ENCODE measurements at places on chromosomes 6 and 20.

GRCh38 chr6:106619223-106619622, 10.1 kb downstream of the RTN4IP1 start:
- no peak for DNase-seq

- no peak for DNase-seq
Observed at GRCh38 chr6:148085631-148086331, 256.9 kb upstream of the SASH1 start.

DNA sequence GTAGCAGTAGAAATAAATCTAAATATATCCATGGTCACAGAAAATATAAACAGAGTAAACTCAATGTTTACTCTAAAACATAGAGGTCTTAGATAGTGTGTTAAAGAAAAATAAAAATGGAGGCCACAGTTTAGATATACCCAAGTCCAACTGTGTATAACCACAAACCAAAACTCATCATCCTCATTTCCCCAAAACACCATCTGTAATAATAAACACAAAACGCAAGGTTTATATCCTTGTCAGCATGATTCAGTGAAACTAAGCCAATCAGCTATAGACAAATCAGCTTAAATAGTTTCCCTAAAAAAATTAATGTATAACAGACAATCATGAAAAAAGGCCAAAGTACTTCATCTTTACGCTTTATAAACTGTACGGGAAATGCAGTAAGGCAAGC, 2.7 kb upstream of the HACE1 start:
- peak; percentile 51 for DNase-seq

GRCh38 chr20:13102694-13103093, 93.9 kb downstream of the SPTLC3 start:
- DNase-seq: no peak

- peak; percentile 62 for DNase-seq
Observed at GRCh38 chr6:101146389-101146788, 247.1 kb upstream of the GRIK2 start.

GRCh38 chr20:16710781-16711180, 19.0 kb upstream of the SNRPB2 start:
- DNase-seq: no peak

- DNase-seq: no peak
Observed at GRCh38 chr6:54899986-54900385, 53.4 kb downstream of the FAM83B start.

DNA sequence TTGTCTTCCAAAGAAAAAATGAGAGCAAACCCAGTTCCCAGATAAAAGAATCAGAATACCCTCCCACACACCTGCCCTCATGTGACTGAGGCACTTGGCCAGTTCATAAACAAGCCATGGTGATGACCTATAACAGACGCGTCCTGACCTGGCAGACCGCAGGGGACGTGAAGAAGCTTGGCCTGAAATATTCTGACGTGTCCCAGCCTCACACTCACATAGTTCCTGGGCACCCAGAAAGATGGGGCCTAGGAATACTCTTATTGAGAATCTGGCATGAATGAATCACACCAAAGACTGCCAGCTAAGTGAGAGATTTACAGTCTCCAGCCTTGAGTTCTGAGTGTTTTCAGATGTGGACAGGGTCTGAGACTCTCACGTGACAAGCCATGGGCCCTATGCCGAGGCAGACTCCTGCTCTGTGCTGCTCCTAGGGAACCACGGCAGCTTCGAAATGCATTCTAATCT, 17.2 kb upstream of the MAP3K4 start:
- DNase-seq: peak; percentile 95

DNA sequence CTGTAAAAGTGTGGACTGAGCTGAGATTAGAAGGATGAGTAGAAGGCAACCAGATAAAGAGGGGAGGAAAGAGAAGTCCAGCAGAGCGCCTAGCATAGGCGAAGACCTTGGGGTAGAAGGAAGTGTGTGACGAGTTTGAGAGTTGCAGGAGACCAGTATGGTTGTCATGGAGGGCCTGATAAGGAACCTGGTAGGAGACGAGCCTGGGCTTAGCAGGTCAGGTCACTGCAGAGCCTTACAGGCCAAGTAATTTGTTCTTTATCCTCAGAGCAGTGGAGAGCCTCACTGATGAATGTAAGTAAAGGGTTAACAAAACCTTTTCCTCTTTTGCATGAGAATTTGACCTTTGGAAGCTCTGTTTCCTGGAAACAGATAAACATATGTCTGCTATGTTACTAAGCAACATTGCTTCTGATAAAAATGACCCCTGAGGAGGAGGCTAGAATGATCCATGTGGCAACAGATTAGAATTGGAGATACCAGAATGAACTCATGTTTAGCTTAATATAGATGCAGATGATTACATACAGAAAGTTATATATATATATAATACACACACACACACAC, 2.9 kb upstream of the TMEM74B start:
- DNase-seq: no peak

- peak; percentile 95 for DNase-seq
Observed at GRCh38 chr6:155341130-155341828, 27.0 kb upstream of the TFB1M start.

DNA sequence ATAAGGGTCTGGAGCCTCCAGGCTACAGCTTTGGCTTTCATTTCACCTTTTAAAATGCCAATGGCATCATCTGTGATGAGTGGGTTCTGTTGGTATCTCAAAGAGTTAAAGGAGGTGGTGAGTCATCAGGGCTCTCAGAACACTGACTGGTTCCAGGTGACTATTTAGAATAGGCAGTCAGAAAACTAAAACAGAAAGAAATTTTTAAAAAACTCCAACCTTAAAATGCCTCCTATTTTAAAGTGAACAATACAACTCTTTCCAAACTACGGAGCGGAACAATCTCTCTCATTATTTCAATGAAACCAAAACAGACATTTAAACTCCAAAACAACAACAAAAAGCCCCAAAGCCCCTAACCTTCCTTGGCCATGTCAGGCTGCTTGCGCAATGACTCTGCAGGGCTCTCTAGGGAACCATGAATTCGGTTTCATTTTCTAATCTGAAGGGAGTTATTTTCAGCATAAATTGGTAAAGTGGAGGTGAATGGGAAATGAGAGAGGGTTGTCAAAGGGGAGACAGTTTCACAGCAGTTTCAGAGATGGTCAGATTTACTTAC, 194.9 kb downstream of the KIF6 start:
- DNase-seq: peak; percentile 55

DNA sequence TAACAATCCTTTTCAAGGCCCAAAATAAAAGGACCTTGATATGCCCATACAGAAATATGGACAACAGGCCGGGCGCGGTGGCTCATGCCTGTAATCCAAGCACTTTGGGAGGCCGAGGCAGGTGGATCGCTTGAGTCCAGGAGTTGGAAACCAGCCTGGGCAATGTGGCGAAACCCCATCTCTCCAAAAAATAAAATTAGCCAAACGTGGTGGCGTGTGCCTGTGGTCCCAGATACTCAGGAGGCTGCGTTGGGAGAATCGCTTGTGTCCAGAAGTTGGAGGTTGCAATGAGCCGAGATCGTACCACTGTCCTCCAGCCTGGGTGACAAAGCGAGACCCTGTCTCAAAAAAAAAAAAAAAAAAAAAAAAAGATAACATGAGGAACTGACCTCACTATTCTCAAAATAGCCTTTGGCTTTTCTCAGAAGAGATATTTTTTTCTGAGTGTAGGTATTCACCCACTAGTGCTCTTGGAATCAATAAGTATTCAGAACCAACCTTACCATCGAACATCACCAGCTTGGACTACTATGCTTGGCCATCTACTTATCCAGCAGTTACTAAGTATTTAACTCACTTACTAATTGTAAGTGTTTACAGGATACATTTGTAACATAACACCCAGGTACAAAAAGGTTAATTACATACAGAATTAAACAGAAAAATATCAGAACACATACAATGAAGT, 99.2 kb downstream of the OR2B2 start:
- no peak for DNase-seq

- DNase-seq: no peak
Observed at GRCh38 chr20:10670501-10671220, 3.1 kb downstream of the JAG1 start.

DNA sequence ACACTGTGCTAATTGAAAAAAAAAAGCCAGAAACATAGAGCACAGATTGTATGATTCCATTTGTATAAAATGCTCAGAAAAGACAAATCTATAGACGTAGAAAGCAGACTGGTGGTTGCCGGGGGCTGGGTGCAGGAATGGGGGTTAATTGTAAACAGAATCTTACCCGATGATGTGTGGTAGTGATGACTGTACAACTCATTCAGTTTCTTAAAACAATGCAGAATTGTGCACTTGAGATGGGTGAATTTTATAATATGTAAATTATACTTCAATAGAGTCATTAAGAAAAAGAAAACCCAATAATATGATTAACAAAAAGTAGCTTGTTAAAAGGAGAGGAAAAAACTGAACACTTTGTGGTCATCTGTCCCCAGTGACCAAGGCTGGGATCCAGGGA, 3.7 kb upstream of the MYLK4 start:
- no peak for DNase-seq

DNA sequence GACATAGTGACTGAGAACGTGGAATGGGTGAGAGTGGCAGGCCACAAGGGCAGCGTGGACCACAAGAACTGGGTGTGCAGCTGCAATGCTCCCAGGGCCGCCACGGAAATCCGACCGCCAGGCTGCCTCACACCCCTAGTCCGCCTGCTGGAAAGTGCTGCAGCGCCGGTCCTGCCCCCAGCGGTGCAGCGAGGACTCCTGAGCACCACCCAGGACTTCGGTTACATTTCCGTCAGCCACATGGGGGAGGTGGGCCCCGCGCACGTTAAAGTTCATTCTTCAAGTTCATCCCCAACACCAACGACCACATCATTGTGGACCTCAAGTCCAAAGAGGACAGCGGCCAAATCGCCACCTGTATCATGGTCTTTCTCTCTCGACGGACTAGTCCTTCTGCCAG, 126.1 kb upstream of the CARMIL1 start:
- no peak for DNase-seq

DNA sequence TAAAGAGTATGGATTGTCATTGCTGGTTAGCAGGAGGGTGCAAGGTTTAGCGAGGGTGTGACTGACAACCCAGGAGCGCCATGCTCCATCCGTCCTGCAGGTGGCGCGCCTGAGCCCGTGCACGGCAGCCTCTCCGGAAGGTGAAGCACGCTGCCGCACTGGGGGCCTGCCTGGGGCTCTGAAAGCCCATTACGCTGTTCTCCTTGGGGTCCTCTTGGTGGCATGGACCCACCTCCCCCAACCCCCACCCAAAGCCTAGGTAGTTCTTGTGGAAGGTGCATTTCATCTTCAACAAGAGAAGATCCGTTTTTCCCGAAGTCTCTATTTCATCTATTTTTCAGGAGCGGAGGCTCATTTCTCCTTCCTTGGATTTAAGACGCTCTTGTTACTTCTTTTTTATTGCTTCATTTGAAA, 197.4 kb upstream of the KCNG1 start:
- DNase-seq: no peak

DNA sequence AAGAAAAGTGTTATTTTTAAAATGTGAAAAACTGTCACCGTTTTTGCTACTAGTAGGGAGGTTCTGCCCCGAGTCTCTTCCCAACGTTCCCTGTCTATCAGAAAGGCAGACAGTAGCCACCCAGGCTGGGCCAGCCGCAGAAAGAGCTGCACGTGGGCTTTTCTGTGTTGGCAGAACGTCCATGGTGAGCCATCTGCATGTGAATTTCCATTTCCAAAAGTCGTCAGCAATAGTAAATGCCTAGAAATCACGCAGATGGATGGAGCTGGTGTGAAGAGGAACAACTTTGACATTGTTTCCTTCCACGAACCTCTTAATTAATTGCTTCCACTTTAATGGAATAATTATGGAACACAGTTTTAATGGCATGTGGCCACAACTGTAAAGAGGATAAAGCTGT, 97.5 kb downstream of the FAM120B start:
- DNase-seq: peak; percentile 79

- no peak for DNase-seq
Observed at GRCh38 chr6:27669295-27669623, 196.4 kb upstream of the ZNF184 start.

- DNase-seq: no peak
Observed at GRCh38 chr6:78589436-78589835, 277.9 kb upstream of the IRAK1BP1 start.

DNA sequence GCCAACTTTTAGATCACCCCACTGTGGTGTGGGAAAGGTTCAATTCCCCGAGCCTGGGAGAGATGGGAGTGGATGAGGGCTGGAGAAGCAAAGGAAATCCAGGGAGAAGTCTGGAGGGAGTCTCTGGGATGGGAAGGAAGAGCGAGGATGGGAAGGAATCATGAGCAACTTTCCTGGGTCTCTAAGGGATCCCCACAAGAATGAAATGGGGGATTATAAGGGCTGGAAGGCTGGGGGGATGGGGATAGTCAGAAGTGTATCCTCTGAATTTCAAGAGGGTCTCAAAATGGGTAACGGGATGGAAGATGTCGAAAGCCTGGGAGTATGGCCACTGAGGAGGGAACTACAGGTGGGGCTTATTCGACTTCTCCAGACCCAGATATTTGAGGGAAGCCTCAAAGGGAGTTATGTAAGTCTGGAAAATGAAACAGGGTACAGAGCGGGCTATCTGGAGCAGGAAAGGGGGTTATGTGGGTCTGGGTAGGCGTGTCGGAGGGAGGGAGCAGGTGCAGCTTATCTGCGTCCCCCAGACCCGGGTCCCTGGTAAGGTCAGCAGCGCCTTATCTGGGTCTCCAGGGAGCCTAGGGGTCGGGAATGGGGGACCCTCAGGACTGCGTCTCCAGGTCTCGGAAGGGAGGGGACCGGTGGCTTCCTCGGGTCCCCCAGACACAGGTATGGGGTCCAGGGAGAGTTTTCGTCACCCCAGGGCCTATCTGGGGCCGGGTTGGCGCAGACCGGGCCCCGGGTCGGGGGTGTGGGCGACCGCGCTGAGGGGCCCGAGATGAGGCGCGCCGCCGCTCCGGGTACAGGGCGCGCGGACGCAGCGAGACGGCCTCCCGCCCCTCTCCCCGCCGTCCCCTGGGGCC, 550 bp downstream of the PLAGL2 start:
- DNase-seq: no peak

DNA sequence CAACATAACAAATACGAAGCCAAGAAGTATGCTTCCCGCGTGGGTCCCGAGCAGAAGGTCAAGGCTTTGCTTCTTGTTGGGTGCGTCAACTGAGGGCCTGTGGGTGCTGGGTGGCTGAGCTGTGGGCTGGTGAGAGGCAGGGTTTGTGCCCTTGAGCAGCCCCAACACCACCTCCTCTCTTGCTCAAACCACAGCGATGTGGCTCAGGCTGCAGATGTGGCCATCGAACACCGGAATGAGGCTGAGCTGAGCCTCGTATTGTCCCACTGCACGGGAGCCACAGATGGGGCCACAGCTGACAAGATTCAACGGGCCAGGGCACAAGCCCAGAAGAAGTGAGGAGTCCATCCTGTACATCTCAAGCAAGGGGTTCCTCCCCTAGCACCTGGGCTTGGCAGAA, 7.0 kb upstream of the PTPRA start:
- DNase-seq: no peak
